ENCODE measurements at places on chromosomes 1 and 21.

GRCh38 chr1:54375712-54376429 lies 30.3 kb downstream of the SSBP3 start:
- no peak for DNase-seq

DNA sequence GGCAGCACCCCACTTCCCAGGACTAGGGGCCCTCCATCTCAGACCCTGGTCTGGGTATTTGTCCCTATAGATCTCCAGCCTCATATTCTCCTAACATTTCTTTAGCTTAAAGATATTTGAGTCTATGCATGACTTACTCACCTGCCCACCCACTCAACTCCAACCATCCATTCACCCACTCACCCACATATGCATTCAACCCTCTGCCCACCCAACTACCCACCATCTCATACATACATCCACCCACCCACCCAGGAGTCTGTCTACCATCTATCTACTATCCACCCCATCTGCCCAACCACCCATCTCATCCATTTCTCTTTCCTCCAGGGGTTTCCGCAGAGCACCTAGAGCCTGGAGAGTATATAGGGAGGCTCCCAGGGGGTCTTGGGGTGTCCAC lies 42.7 kb downstream of the FAAH start:
- no peak for DNase-seq

GRCh38 chr1:241847540-241847795 lies 536 bp upstream of the EXO1 start:
- no peak for DNase-seq

- no peak for DNase-seq
Observed at GRCh38 chr1:19517017-19517416, 31.7 kb upstream of the CAPZB start.
